ENCODE measurements at places on chromosomes 5 and 9. TPM values are rescaled to one million over a fixed set of nuclear protein-coding genes. Genes with fewer than 3 reads are reported as not detected.

The STING1 gene
- total RNA-seq, result 0.19 TPM

The CER1 gene
- total RNA-seq, result not detected

The CCNO gene
- total RNA-seq, result 0.93 TPM

The CARD9 gene
- total RNA-seq, result not detected

The BTNL8 gene
- 0.22 TPM for total RNA-seq

The ZDHHC11 gene
- total RNA-seq, result 0.92 TPM

DNA sequence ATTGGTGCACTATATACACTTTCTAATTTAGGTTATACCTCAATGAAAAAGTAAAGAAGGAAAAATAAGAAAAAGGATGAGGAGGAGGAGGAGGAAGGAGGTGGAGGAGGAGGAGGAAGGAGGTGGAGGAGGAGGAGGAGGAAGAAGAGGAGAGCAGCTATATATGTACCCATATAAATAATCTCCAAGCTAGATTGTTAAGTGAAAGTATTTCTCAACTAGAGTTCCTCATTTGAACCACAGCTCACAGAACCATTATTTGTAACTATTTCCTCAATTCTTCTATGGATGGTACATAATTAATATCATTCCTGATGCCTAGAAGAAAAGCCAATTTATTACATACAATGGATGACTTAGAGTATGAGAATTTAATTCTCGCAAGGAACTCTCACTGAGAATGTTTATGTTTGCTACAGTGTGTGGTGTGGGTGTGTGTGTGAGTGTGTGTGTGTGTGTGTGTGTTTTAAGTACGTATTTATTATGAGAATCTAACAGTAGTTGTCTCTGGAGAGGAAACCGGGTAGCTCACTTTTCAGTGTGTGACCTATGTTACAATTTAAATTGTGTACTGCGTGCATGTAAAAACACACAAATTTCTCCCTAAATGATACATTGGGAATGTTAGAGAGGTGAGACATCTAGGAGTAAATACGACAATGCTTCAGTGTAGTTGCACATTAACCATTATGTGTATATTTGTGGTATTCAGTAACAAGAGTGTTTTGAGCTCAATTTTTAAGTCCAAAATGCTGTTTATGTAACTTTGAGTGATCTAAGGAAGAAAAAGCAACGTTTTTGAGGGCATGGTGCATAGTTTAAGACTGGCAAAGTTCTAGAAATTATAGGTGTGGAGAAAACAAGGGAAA is 20.2 kb upstream of the NREP start:
- DNase-seq, result no peak

DNA sequence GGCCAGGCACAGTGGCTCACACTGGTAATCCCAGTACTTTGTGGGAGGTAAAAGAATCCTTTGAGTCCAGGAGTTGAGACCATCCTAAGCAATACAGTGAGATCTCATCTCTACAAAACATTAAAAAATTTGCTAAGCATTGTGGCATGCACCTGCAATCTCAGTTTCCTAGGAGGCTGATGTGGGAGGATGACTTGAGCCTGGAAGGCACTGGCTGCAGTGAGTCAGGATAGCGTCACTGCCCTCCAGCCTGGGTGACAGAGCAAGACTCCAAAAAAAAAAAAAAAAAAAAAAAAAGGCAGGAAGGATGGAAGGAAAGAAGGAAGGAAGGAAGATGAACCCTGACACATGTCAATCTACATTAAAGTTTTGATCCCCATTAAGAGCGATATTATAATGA is 1452.2 kb upstream of the ACO1 start:
- no peak for DNase-seq

DNA sequence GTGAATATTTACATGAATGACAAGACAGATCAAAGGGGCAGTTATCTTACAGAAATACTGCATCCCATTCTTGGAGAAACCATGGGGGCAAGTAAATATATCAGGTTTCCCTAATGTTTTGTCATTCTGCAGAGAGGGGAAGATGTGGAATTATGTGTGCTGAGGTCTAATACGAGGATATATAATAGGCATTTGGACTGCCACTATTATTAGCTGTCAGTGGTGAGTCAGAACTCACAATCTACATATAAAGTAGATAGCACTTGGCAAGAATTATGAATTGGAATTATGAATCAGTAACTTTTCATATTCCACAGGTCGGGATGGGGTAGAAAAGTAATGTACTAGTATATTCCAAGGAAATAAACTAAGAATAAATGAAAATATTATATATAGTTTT is 121.7 kb downstream of the GIN1 start:
- no peak for DNase-seq

DNA sequence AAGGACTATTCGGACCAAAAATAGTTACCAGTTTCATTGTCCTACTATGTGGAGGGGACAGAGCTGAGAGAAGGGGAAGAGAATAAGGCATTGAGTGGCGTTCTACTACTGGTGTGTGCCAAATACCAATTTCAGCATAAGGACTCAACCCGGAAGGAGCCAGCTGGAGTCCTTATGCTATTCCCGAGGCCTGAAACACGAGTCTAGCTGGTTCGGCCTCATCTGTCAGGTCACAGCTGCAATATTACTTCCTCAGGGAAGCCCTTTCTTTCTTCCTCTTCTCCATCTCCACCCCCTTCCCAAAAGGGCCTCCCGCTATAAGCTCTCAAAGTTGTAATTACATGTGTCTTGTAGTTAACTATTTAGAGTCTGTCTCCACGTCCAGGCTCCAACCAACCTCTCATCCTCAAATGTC is 20.5 kb upstream of the FER start:
- peak; percentile 18 for DNase-seq

DNA sequence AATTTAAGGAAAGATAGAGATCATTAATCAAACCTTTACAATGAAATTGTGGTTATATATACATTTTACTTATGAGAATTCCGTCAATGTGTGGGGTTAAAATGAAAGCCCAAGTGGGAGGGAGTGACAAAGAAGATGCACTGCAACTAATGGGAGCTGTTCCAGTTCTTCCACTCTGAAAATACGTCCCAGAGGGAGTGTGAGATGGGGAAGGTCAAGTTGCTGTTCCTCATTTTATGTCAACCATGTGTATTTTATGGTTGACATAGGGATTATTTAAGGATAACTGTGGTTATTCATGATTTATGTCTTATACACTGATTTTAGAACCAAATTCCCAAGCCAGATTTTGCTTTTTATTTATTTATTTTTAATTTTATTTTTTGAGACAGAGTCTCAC is 14.2 kb upstream of the RGS3 start:
- DNase-seq, result no peak

DNA sequence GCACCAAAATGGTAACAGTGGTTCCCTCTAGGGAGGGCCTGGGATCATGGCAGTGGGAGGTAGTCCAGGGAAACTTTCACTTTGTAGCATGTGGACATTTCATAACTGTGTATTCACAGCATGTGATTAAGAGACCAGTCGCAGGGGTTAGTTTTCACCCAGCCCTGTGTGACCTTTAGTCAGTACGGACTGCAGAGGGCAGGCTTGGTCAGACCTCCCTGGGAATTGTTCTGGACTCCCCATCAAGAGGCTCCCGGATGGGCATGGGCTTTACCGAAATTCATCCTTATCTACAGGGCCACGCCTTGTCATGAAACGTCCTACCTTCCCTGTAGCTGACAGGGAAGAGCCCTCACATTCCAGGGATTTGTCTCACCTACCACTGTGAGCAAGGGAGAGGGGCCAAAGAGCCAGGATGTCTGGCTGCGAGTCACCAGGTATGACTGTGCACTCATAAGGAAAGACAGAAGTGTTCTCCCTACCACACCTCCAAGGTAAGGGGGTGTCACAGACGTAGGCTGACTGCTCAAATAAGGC is 19.9 kb downstream of the GPX3 start:
- DNase-seq, result no peak

DNA sequence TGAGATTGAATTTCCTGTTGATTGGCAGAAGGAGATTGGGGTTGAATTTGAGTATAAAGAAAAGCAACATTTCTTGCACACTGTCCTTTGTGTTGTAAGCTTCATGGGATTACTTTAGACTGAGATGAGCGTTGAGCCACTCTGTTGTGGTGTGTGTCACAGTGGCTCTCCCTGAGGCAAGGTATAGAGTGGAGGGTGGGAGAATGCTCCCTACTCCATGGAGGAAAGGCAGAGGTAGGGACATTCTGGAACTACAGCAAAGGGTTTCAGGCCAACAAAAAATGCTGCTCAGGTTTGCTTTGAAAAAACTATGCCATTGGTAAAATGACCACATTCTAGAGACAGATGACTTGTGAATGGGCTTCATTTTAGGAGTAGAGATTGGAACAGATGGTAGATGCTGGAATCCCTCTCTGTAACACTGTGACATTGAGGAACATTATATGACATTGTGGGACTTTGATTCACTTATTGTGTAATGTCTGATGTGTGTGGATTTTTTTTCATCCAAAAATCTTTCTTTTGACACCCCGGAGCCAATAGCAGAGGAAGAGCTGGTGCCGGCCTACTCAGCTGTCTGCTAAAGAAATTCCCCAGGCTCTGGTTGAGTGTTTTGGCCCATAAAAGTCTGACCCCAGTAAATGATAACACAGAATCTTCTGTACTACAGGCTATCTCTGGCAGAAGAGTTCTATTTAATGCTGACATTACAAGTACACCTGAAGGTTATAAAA is 6.2 kb upstream of the CEP120 start:
- no peak for DNase-seq

DNA sequence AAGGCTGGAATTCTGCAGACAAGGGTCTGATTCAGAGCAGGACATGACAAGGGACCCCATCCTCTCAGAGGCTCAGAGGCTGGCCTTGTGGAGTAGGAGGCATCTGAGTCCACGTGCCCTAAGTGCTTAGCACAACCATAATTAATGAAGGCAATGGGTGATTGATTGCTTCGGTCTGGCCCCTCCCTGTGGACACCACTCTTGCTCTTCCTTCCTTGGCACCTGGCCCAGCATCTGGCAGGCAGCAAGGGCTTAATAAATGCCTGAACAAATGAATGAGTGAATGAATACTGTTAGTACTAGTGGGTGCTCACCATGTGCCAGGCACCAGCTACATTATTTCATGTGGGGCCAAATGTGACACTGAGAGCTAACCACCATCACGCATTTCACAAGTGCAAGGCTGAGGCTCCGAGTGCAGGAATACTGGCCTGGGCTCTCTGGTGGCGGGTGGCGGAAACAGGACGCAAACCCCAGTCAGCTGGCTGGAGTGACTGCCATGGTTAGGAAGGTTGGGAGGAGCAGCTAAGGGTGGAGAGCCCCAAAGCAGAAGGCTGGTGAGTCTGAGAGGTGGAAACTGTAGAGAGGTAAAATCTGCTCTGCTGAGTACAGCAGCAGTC is 53.6 kb downstream of the ASS1 start:
- no peak for DNase-seq

GRCh38 chr9:38434365-38434764 is 10.1 kb upstream of the IGFBPL1 start:
- no peak for DNase-seq

DNA sequence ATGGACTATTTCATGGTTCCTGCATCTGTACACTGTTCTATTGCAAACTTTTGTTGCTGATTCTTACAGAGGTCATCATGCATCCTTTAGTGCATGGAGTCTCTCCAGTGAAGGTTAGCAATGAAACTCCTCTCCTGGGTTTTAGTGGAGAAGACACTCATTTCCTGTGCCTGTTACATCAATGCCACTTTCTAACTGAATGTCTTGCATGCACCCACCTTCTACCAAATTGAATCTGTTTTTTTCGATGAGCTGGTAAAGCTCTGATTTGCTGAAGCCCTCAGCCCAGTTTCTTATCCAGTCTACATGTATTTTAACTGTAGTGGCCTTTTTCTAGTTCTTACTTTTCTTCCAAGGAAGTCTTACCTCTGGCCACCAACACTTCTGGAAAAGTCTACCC is 591.8 kb upstream of the ADAMTS16 start:
- no peak for DNase-seq

DNA sequence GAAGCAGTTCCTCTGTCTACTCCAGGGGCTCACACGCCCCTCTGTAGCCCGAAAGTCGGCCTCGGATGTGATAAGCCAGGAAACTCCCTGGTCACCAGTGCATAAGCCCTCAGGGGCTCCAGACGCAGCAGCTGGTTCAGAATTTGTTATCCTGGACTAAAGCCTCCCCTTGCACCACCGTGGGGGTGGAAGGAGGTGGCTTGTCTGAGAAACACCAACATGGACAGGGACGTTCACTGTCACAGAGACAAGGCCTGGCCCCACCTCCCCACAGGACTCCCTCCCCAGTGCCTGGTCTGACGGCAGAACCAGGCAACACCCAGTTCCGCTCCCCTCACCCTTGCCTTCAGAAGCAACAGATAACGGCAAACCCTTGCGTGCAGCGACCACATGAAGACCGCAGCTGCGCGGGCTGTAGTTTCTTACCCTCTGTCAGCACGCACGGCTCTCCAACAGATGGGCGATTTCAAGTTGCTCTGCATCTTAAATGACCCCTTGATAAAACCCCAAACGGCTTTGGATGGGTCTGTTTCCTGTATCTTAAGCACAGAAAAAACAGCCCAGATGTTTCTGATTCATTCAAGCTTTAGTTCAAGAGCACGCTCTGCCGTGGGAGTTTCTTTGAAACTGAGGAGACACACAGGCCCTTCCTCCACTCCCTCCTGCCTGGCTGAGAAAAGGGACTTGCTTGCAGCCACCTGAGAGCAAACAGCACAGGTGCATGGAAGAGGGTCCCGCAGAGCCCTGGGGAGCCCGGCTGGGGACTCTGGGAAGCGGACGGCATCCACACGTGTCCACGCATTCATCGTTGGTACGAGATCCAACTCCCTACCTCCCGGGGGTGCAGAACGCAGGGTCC is 44.7 kb upstream of the NKD2 start:
- DNase-seq, result no peak

DNA sequence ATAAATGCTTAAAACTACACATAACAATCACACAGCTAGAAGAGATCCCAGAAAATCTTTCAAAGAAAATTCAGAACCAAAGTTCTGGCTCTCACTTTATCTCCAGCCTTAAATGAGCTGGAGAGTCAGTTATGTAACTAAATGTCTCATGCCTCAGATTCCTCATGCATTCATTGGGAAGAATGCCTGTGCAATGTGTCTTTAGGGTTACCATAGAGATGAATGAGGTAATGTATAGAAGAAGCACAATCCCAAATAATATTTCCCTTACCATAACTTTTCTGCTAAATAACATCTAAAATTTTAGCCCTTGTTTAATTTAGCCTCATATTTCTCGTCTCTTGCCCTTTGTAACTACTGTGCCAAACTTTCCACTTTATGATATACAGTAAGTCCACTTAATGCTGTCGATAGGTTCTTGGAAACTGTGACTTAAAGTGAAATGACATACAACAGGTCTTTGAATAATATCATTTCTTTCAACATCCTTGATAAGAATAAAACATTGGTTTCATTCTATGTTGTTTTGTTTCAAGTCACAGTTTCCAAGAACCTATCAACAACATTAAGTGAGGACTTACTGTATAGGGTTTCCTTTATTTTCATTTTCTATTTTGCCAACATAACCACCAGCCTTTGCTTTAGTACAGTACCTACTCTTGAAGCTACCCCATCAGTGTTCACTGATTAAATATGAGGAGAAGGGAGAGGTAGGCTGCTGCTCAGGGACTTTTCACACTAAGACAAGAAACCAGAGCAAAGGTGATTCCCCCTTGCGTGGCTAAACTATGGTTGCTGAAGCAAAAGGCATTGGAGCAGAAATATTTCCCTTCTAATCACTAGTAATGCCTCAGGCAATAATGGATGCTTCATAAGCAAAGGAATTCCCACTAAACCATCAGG is 295.7 kb upstream of the PTGER4 start:
- no peak for DNase-seq

GRCh38 chr9:134296301-134297082 is 29.8 kb upstream of the RXRA start:
- DNase-seq, result no peak

- DNase-seq, result peak; percentile 51
These were observed 1728.3 kb upstream of the CDH9 start for GRCh38 chr5:28766565-28767158.

- no peak for DNase-seq
These were observed 128.1 kb upstream of the SLIT3 start for GRCh38 chr5:169429044-169429443.

Data from neural progenitor cell (in vitro differentiated cells).